Karpas-422 (cell line): ENCODE measurements at places on chromosomes 4 and X. TPM values are rescaled to one million over a fixed set of nuclear protein-coding genes. Genes with fewer than 3 reads are reported as not detected.

GRCh38 chr4:182288534-182288933 is 45.3 kb downstream of the TENM3 start:
- no peaks in the 10 kb centered on the region for H3K36me3 ChIP-seq
- no peaks in the 10 kb centered on the region for H3K4me1 ChIP-seq
- H3K27ac ChIP-seq: no peak overlapping the region
- no peaks in the 10 kb centered on the region for H3K27me3 ChIP-seq

DNA sequence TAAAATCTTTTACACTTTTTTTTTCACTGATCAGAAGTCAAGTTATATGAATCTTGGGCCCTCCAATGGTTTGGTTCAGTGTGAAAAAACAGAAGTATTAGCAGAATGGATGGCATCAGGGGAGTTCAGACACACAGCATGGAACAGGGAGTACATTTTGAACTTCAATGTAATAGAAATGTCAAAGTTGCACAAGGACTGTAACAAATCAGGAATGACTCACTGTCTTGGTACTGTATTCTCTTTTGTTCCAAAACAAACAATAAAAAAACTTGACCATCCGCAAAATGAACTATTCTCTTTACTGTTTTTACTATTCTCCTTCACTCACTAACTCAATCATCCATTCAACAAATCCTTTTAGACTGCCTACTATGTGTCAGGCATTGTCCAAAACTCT is 401.0 kb downstream of the FSTL5 start:
- no peaks in the 10 kb centered on the region for H3K27me3 ChIP-seq
- no peak overlapping the region for H3K4me3 ChIP-seq
- H3K36me3 ChIP-seq: no peaks in the 10 kb centered on the region
- DNase-seq: no peak
- no peak overlapping the region for H3K27ac ChIP-seq

DNA sequence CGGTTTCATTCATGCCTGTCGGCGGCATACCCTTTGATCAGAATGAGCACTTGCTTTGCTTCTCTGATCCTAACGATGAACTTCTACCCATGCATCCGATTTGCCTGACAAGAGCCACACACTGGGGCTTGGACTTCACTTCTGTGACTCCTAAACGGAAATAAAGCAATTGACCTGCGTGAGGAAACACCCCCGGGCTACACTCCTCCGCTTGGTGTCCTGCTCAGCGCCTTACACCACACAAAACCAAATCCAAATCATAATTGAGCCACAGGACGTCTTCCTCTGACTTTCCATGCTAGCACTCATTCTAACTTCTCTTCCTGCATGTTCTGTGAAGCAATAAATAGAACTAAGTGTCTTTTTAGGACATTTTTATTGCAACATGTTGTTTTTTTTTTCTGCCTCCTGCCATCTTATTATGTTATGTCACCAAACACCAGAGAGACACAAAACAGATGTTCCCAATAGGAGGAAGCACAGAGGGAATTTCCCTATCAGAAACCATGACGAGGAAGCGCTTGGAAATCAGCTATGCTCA is 110.8 kb upstream of the FAM9B start:
- no peaks in the 10 kb centered on the region for H3K36me3 ChIP-seq
- no peaks in the 10 kb centered on the region for H3K27me3 ChIP-seq
- H3K4me3 ChIP-seq: no peak overlapping the region
- DNase-seq: no peak
- no peak overlapping the region for H3K27ac ChIP-seq

DNA sequence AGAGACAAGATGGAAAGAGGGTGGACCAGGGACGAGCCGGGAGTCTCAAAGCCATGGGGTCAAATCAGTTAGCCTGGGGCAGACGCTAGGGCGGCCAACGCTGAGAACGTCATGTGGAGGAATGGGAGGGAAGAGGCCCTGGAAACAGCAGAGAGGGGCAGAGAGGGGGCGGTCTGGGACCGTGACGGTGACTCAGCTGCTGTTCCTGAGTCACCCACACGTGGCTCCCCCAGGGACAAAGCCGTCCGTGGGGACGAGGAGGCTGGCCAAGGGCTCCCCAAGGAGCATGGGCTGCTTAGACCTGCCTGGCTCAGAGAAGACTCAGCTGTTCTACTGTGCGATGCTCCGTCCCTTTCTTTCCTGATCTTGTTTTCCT is 108.4 kb upstream of the LRPAP1 start:
- DNase-seq: peak; percentile 54
- H3K36me3 ChIP-seq: no peaks in the 10 kb centered on the region
- H3K27ac ChIP-seq: no peak overlapping the region
- H3K27me3 ChIP-seq: no peaks in the 10 kb centered on the region
- no peaks in the 10 kb centered on the region for H3K4me1 ChIP-seq

DNA sequence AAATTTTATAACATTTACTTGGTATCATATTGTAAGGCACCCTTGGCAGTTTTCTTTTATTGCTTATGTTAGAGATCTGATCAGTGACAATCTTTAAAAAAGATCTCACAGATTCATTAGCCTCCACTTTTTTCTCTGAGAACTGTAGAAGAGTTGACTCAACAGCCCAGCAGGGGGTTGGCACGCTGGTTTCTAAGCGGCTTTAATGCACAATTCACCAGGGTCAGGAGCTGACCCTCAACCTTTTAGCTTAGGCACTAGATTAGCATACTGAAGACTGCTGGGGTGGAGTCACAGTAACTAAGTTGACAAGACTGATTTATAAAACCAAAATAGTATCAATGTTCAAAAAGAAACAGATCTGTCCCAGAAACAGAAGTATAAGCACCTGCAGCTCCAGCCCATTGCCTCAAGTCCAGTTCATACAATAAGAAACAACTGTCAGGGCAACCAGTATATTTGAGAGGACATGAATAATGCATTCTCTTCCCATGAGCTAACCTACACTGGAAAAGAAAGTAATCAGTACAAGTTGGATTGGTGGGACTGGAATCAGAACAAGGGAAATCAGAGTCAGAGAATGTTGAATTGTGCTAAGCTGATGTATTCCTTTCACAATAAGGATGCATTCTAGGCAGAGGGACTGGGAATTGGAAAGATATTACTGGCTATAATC is 77.6 kb downstream of the PDE5A start:
- no peak for DNase-seq
- H3K36me3 ChIP-seq: no peaks in the 10 kb centered on the region
- H3K4me3 ChIP-seq: no peak overlapping the region
- H3K27me3 ChIP-seq: no peaks in the 10 kb centered on the region

DNA sequence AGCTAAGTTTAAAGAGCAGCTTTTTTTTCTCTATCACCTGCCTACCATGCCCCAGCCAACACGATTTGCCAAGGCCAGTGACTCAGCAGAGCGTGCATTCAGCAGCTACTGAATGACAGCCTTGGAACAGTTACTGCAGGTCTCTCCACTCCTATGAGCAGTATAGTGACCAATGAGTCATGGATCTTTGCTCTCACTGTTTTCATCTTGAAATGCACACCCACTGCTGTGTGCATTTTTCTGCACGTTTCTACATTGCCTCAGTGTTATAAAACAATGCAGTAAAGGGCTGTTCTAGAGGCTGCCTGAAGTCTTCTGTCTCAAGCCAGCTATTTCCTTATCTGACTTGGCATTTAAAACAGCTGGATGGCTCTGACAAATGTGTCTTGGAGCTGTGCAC is 66.0 kb upstream of the C4orf54 start:
- no peak overlapping the region for H3K4me3 ChIP-seq
- peaks cover 15% of the 10 kb centered on the region for H3K4me1 ChIP-seq
- DNase-seq: peak; percentile 61
- H3K27me3 ChIP-seq: no peaks in the 10 kb centered on the region
- no peak overlapping the region for H3K27ac ChIP-seq

DNA sequence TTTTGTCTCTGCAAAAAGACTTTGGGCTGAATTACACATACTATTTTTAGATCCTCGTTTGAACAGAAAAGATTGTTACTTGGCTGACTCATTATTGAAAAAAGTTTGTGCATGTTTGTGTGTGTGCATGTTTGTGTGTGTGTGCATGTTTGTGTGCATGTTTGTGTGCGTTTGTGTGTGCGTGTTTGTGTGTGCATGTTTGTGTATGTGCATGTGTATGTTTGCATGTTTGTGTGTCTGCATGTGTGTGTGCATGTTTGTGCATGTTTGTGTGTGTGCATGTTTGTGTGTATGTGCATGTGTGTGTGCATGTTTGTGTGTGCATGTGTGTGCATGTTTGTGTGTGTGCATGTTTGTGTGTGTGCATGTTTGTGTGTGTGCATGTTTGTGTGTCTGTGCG is 201.1 kb upstream of the FAT1 start:
- DNase-seq: no peak
- no peak overlapping the region for H3K4me3 ChIP-seq
- no peaks in the 10 kb centered on the region for H3K36me3 ChIP-seq
- H3K4me1 ChIP-seq: no peaks in the 10 kb centered on the region
- H3K27ac ChIP-seq: no peak overlapping the region

- H3K36me3 ChIP-seq: no peaks in the 10 kb centered on the region
- H3K4me1 ChIP-seq: peaks cover 9% of the 10 kb centered on the region
- no peak within 1 kb of the TSS for H3K27ac ChIP-seq
These were observed at the start of gene SH3RF1 for GRCh38 chr4:169270810-169271691. SH3RF1 (minus strand) TSS chr4:169270956; CDS start chr4:169269212, 1,744 bp downstream.

- H3K27ac ChIP-seq: no peak overlapping the region
- no peak for DNase-seq
- no peaks in the 10 kb centered on the region for H3K4me1 ChIP-seq
- H3K27me3 ChIP-seq: no peaks in the 10 kb centered on the region
These were observed 51.9 kb downstream of the EVC2 start for GRCh38 chr4:5656415-5656814.

CXCR3 gene
- total RNA-seq: not detected in 2 replicates

SSX3 gene
- total RNA-seq: not detected in 2 replicates

- H3K36me3 ChIP-seq: no peaks in the 10 kb centered on the region
- peaks cover 65% of the 10 kb centered on the region for H3K4me1 ChIP-seq
- no peak overlapping the region for H3K4me3 ChIP-seq
- peak overlapping the region; percentile 74 for H3K27ac ChIP-seq
- DNase-seq: peak; percentile 90
These were observed 95.8 kb downstream of the MGST2 start for GRCh38 chr4:139761461-139761860.

GRCh38 chr4:102606846-102607450 is 105.8 kb downstream of the NFKB1 start:
- no peaks in the 10 kb centered on the region for H3K27me3 ChIP-seq
- H3K36me3 ChIP-seq: no peaks in the 10 kb centered on the region
- no peak for DNase-seq

DNA sequence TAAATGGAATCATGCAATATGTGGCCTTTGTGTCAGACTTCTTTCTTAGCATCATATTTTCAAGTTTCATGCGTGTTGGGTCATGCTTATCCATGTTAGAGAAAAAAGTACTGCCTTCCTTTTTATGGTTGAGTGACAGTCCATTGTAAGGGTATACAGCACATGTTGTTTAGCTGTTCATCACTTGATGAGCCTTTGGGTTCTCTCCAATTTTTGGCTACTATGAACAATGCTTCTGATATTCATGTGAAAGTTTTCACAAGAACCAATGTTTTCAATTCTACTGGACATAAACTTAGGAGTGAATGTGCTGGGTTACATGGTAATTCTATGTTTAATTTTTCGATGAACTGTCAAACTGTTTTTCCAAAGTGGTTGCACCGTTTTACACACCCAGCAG is 28.1 kb upstream of the LNX1 start:
- no peak overlapping the region for H3K27ac ChIP-seq
- no peaks in the 10 kb centered on the region for H3K27me3 ChIP-seq
- H3K4me1 ChIP-seq: no peaks in the 10 kb centered on the region
- no peaks in the 10 kb centered on the region for H3K36me3 ChIP-seq

- H3K4me1 ChIP-seq: no peaks in the 10 kb centered on the region
- no peak overlapping the region for H3K4me3 ChIP-seq
- no peaks in the 10 kb centered on the region for H3K27me3 ChIP-seq
- H3K36me3 ChIP-seq: no peaks in the 10 kb centered on the region
- H3K27ac ChIP-seq: no peak overlapping the region
These were observed 905 bp upstream of the GALNTL6 start for GRCh38 chr4:171812333-171812664.

DNA sequence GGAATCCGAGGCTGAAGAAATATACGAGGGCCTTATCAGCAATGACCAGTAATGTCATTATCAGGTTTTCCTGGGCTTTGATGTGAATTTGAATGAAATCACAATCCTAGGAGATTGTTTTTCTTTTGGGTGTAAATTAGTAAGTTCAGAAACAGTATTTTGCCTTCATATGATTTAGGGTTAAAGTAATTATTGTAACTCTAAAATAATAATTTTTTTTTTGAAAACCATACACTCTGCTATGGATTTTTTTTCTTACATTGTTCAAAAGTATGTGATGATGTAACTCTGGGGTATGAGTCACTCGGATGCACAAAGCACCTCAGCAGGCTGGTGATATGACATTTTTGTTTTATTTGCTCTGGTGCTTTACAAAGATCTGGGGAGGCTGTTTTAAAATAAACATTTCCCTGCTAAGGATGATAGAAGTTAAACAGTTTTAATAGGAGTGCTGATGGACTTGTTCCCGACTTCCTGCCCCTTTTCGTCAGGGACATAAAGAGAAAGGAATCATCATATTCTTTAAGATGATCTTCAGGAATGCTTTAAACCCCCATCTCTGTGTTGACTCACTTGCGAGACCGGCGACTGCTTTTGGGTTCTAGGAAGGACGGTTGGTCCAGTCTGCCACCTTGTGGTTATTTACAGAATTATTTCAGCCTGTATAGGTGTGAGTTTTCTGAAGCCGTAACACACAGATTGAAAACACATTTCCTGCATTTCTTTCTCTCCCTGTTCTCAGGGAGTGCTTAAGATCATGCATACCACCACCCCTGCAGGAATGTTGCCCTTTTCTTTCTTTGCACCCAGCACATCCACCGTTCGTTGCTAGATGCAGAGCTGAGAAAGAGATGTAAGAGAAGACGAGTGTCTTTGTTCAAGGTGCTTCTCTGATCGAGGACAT is 72.5 kb downstream of the RAPGEF2 start:
- H3K36me3 ChIP-seq: no peaks in the 10 kb centered on the region
- no peak overlapping the region for H3K4me3 ChIP-seq
- DNase-seq: peak; percentile 91

AREG gene
- total RNA-seq: not detected in 2 replicates

- H3K36me3 ChIP-seq: no peaks in the 10 kb centered on the region
- H3K4me3 ChIP-seq: no peak overlapping the region
- H3K4me1 ChIP-seq: no peaks in the 10 kb centered on the region; the same call in 1 of the 2 replicates
- no peak for DNase-seq
- H3K27ac ChIP-seq: no peak overlapping the region
These were observed 7.0 kb upstream of the BEND4 start for GRCh38 chr4:42159271-42160001.

DNA sequence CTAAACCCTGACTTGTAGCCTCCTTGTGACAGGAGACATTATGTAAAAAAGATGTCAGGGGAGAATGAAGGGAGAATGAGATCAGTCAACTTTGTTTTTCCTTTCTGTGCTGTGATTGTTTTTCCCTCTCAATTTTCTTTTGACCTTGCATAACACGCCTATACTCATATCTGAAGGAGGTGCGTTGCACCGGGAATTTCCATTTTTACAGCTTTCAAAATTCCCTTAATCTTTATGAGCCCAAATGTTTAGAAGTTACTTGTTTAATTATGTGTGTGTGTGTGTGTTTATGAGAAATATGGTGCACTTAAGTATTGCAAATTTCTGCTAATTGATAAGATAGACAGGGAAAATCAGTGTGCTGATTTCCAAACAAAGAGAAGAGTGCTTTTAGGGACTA is 21.6 kb downstream of the SYNPO2 start:
- no peak overlapping the region for H3K4me3 ChIP-seq
- DNase-seq: no peak
- no peak overlapping the region for H3K27ac ChIP-seq
- no peaks in the 10 kb centered on the region for H3K36me3 ChIP-seq
- no peaks in the 10 kb centered on the region for H3K4me1 ChIP-seq
- H3K27me3 ChIP-seq: no peaks in the 10 kb centered on the region; the same call in 1 of the 2 replicates
